ENCODE measurements at places on chromosomes 5 and 9. TPM values are rescaled to one million over a fixed set of nuclear protein-coding genes. Genes with fewer than 3 reads are reported as not detected.

PCDHGA11 gene
- not detected for total RNA-seq

HAVCR1 gene
- total RNA-seq: 39.0 TPM

ANKRD34B gene
- 0.05 TPM for total RNA-seq

C9 gene
- not detected for total RNA-seq

HIGD2A gene
- 255 TPM for total RNA-seq

IARS1 gene
- 111 TPM for total RNA-seq

CDC20B gene
- total RNA-seq: 0.08 TPM

CLTA gene
- 314 TPM for total RNA-seq

CDO1 gene
- not detected for total RNA-seq

SLC1A1 gene
- 1.1 TPM for total RNA-seq

DIRAS2 gene
- total RNA-seq: 0.02 TPM

SPATA31A3 gene
- total RNA-seq: not detected

MARCOL gene
- total RNA-seq: not detected

ENTREP1 gene
- 0.86 TPM for total RNA-seq

NRARP gene
- 3.0 TPM for total RNA-seq

QRFP gene
- total RNA-seq: not detected

PCDHGA4 gene
- total RNA-seq: 0.08 TPM

EXOSC3 gene
- 82.6 TPM for total RNA-seq

SSBP2 gene
- total RNA-seq: 11.8 TPM

RANBP3L gene
- not detected for total RNA-seq

FBP1 gene
- not detected for total RNA-seq

DNM1 gene
- 106 TPM for total RNA-seq

ZNF483 gene
- total RNA-seq: 0.56 TPM

CCNO gene
- 5.8 TPM for total RNA-seq

SVEP1 gene
- total RNA-seq: 2.3 TPM

RAD23B gene
- 130 TPM for total RNA-seq

PLAC8L1 gene
- 0.38 TPM for total RNA-seq

GRIN3A gene
- not detected for total RNA-seq

MCC gene
- 0.26 TPM for total RNA-seq

DMRT2 gene
- not detected for total RNA-seq

PPIC gene
- 18.4 TPM for total RNA-seq

SLC6A7 gene
- total RNA-seq: 0.02 TPM

CTNNA1 gene
- total RNA-seq: 189 TPM

KDM4C gene
- total RNA-seq: 9.2 TPM

GFI1B gene
- total RNA-seq: 0.17 TPM

ARL14EPL gene
- 0.10 TPM for total RNA-seq

PCDHGA12 gene
- not detected for total RNA-seq

CCL27 gene
- not detected for total RNA-seq

CDX1 gene
- not detected for total RNA-seq

MYMK gene
- not detected for total RNA-seq

GRM6 gene
- not detected for total RNA-seq

GAS1 gene
- total RNA-seq: 0.06 TPM

PROB1 gene
- 0.12 TPM for total RNA-seq

LECT2 gene
- not detected for total RNA-seq

FOXD4L4 gene
- total RNA-seq: 0.04 TPM

TRIM7 gene
- total RNA-seq: 41.9 TPM

AHRR gene
- 5.4 TPM for total RNA-seq

CARD9 gene
- 0.34 TPM for total RNA-seq

TMEM215 gene
- not detected for total RNA-seq

NUTM2G gene
- total RNA-seq: not detected

WDR5 gene
- 66.5 TPM for total RNA-seq

OLFM1 gene
- 10.5 TPM for total RNA-seq

SPOCK1 gene
- total RNA-seq: 24.2 TPM

RGS7BP gene
- total RNA-seq: not detected

TBC1D2 gene
- total RNA-seq: 11.4 TPM

All from A549 treated with dexamethasone at 1 μM for 4 hours (cell line).